ENCODE measurements at places on chromosomes 11 and 22.

DNA sequence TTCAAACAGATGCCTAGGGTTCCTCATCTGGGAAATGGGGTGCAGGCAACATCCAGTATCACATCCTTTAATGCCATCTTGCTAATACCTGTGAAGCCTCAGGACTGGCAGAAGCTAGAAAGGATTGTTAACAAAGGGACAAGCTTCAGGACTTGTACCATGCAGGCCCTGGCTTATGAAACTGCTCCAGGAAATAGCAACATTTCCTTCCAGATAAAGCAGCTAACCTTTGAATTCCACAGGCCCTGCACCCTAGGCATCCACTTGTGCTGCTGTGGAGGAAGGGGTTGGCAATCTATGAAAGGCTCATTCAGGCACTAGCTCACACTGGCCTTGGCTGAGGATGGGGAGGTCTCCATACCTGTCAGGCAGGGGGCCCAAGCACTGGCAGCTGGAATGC lies 87.2 kb downstream of the BTBD10 start:
- DNase-seq = no peak

- DNase-seq = no peak
Observed at GRCh38 chr11:6705905-6706535, 22.9 kb upstream of the MRPL17 start.

GRCh38 chr11:11436715-11437313 lies 83.8 kb upstream of the CSNK2A3 start:
- DNase-seq = no peak

DNA sequence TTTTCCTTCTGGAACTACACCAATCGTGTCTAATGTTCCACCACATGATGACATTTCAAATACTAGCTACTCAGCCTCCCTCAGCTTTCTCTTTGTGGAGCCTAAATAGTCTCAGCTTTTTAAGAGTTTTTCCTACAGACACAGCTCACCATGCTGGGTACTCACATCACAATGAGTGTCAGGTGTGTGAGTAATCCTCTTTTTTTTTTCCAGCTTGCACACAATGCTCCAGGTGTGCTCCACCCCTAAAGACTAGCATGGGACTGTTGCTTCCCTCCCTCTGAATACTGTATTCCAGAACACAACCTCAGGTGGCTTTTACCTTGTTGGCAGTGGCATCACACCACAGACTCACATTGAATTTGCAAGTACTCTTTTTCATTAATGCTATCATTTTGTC lies 11.7 kb downstream of the BTG4 start:
- DNase-seq = no peak

- DNase-seq = peak; percentile 43
Observed at GRCh38 chr22:23763579-23763945, 772 bp downstream of the C22orf15 start.

DNA sequence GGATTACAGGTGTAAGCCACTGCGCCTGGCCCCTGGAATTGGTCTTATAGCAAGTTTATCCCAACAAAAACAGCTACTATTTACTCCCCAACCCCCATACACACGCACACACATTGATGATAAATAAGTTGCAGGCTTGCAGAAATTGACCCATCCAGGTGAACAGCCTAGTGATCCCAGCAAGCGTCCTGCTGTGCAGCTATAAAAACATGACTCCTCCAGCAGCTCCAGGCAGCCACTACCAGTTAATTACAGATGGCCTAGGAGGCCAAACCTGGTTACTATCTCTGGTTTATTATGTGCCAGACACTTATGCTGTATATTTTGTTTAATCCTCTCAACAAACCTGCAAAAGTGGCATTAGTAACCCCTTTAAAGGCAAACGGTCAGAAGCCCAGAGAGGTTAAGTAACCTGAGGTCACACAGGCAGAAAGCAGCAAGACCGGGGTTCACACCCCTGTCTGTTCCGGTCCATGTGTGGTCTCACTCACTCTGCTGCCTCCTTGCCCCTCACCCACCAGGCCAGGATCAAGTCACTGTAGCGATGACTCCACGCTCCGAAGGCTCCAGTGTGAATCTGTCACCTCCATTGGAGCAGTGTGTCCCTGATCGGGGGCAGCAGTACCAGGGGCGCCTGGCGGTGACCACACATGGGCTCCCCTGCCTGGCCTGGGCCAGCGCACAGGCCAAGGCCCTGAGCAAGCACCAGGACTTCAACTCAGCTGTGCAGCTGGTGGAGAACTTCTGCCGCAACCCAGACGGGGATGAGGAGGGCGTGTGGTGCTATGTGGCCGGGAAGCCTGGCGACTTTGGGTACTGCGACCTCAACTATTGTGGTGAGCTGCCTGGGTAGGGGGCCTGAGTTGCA lies 6.6 kb downstream of the F2 start:
- no peak for DNase-seq

- DNase-seq = no peak
Observed at GRCh38 chr11:43693069-43693468, 12.5 kb downstream of the HSD17B12 start.

DNA sequence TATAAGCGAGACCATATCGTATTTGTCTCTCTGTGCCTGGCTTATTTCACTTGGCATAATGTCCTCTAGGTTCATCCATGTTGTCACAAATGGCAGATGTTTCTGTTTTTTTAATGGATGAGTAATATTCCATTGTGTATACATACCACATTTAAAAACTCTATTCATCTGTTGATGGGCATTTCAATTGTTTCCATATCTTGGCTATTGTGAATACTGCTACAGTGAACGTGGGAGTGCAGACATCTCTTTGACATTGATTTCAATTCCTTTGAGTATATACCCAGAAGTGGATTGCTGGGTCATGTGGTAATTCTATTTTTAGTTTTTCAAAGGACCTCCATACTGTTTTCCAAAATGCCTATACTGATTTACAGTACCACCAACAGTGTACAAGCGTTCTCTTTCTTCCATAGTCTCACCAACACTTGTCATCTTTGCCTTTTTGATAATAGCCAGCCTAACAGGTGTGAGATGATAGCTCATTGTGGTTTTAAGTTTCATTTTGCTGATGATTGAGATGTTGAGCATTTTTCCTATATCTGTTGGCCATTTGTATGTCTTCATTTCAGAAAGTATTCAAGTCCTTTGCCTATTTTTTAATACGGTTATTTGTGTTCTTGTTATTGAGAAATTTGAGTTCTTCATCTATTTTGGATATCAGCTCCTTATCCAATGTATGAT lies 194.7 kb upstream of the E2F8 start:
- no peak for DNase-seq

GRCh38 chr11:64498136-64498535 lies 92.9 kb upstream of the SLC22A12 start:
- no peak for DNase-seq

- DNase-seq = peak; percentile 30
Observed at GRCh38 chr22:35376728-35377472, 4.0 kb upstream of the HMOX1 start.

DNA sequence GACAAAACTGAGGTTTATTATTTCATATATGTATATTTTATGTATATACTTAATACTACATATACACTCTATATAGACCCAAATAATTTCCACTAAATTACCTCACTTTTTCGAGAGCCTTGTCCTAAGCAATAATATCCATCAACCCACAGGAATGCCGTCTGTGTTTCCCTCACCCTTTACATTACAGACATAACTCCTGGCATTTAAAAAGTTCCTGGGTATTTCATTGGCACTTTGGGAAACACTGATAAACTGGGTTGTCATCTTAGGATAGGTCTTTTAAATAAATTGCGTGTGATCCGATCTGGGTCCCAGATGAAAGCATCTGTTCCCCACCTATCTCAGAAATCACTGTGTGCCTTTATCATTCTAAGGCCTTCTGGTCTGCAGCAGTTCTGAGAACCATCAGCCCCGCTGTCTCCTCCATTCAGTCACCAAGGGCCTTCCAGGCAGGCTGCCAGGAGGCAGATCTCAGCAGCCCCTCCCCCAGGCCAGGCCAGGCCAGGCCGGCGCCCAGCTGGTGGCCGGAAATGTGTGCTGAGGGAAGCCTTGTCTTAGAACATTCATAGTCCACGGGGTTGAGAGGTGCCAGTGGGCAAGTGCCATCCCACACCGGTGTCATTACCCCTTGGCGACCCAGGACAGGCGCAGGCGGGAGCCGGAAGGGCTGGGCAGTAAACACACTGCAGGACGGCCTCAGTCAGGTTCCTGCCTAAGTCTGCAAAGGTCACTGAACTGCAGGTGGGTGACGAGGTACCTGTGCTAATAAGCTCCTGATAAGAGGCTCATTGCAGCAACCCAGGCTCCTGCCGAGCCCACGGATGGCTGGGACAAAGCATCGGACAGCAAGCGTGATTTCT lies 3.3 kb downstream of the FGF19 start:
- DNase-seq = no peak

GRCh38 chr11:7046474-7047175 lies 26.3 kb downstream of the NLRP14 start:
- DNase-seq = no peak

DNA sequence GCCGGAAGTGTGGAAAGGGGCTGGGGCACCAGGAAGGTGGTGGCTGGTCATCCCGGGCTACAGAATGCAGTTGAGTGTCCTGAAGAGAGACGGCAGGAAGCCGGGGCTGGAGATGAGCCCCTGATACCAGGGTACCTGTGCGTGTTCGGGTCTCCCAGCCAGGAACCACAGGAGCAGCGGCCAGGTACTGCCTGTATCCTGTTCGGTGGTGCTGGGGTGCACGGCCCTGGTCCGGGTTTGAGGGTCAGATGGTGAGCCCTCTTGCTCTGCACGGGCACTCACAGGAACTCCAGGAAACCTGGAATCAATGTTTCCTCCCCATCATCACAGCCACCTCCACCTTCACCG lies 253.1 kb upstream of the B3GAT1 start:
- no peak for DNase-seq
